ENCODE measurements at places on chromosomes 2 and 18.

- no peak for DNase-seq
These were observed 101.3 kb upstream of the NDUFV2 start for GRCh38 chr18:9001209-9001608.

- no peak for DNase-seq
These were observed 37.0 kb upstream of the METTL21A start for GRCh38 chr2:207662203-207662602.

DNA sequence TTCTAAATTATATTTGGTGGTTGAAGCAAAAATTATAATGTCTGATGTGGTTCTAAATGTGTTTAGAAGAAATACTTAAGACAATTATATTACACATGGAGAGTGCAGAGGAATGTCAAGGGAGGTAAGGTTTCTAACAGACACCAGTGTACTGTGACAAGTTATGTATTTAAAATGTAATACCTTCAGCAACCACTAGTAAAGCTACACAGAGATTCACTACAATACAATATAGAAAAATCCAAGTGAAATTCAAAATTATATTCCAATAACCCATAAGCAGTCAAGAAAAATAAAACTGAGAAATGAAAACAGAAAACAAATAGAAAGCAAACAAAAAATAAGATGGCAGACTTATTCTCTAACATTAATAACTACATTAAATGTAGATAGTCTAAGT is 249.5 kb upstream of the KLHL14 start:
- DNase-seq, result no peak

DNA sequence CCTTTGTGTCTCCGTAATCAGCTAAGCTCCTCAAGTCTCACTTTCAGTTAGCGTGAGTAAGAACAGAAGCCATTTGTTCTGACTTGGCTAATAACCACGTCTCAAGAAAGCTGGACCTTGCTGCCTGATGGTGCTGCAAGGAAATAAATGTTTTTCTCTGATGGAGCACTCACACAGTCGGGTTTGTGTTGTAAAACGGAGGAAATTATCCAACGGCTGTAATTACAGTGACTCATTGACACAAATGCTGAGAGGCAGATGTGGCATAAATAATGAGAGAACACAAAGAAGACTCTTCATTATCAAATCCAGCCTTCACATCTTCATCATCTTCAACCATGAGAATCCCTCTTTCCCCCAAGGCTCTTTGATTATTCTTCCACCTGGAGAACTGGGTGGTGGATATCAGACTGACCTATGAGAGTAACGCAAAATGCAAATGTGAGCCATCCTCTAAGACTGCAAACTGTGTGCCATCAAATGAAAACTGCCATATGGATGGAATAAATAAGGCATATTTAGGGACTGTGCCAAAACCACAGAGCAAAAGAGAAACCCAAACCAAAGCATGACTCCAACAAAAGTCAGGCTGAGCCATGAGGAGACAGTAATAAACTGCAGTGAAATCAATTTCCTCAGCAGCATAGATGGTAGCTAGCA is 252.6 kb downstream of the RND3 start:
- DNase-seq, result no peak

DNA sequence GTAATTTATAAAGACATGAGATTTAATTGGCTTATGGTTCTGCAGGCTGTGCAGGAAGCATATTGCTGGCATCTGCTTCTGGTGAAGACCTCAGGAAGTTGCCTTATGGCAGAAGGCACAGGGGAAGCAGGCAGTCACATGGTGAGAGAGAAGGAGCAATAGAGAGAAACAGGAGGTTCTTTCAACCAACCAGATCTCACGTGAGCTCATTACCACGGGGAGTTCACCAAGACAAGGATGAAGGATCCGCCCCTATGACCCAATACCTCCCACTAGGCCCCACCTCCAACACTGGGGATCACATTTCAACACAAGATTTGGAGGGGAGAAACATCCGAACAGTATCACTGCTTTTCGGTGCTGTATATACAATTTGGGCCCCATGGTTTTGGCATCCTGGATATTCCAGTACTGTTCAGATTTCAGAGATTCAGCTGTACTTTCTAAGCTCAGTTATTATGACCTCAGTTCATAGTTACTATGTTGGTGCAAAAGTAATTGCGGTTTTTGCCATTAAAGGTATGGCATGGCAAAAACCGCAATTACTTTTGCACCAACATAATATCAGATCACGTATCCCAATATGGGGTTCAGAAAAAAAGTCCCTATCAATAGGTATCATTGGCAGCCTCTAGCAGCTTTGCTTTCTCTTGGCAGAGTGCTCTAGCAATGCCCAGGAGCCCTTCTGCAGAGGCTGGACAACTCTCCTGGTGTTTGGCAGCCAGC is 189.6 kb upstream of the SIX3 start:
- DNase-seq, result no peak

DNA sequence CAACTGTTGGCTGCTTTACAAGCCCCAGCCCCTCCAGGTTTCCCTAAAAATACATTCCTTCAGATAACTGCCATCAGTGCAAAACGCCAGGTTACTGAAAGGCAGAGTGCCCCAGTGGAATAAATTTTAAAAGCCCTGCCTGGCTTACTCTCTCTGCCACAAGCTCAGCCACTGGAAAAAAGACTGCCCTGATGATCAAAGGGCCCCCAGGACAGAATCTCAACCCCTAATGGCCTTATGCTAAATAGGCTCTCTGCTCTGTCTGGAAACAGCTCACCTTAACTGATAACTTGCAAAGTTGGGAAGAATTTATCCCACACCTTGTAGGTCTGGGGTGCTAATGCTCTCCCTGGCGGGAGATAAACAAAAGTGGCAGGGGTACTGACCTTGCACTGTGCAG is 33.9 kb downstream of the CFAP53 start:
- no peak for DNase-seq

GRCh38 chr18:41754332-41754731 is 200.7 kb upstream of the PIK3C3 start:
- no peak for DNase-seq

DNA sequence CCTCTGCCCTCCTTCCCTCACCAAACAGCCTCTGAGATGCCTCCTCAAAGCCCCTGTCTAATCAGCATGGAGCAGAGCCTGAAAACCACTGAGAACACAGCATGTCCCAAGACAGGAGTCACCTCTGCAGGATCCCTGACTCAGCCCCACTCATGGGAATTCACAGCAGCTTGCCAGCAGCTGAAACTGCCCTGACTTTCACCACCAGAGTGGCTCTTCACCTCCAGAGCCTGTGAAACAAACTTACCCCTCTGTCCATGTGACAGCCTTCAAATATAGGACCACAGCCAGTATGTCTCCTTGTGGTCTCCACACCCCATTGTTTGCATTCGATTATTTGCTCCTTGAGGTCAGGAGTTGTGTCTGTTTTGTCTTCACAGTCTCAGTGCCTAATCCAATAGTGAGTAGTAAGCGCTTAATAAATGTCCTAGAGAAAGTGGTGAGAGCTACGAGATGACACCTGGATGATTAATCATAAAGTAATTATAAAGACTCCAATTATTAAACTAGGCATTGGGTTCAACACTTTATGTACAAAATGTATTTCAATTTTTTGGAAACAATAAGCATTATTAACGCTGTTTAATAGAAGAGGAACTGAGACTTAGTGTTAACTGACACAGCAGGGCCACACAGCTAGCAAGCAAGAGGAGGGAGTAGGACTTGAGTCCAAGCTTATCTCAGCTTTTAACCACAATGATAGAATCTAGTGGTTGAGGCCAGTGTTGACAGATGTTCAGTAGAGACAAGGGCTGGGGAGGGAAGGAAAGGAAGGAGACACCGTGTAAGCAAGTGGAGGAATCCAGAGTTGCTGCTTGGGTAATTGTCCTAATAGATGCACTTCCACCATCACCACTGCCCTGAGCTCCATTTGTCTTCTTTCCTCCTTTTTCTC is 358.7 kb upstream of the TNP1 start:
- DNase-seq, result no peak

Data from stimulated activated CD8-positive, alpha-beta memory T cell treated with anti-CD3 and anti-CD28 coated beads, Interleukin-7, amount 100 ng/mL, for 48 hours (primary cell).